ENCODE measurements at places on chromosomes 1 and 21. TPM values are rescaled to one million over a fixed set of nuclear protein-coding genes. Genes with fewer than 3 reads are reported as not detected.

GRCh38 chr1:187977298-187977697, 1148.5 kb downstream of the PLA2G4A start:
- no peaks in the 10 kb centered on the region for H3K4me1 ChIP-seq
- no peaks in the 10 kb centered on the region for H3K27me3 ChIP-seq
- H3K4me3 ChIP-seq, result no peak overlapping the region

CATSPERE gene
- total RNA-seq, result 1.8 TPM

DNA sequence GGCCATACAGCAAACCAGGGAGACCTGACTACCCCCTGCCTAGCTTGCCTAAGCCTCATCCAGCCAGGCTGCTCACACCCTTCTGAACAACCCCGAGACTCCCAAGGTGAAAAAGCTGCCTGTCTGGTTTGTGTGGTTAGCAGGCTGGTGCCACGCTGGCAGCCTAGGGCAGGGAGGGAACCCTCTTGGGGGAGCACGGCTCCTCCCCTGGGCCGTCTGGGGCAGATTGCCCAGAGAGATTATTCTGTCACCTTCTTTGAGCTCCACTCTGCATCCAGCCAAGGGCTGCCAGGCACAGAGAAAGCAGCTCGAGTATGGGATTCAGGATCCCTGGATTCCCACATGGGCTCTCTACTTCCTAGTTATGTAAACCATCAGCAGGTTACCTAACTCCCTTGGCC, 27.5 kb upstream of the TCEA3 start:
- peak overlapping the region; percentile 58 for H3K27ac ChIP-seq
- no peak for DNase-seq
- H3K4me3 ChIP-seq, result no peak overlapping the region
- no peaks in the 10 kb centered on the region for H3K27me3 ChIP-seq

TRPM2 gene
- total RNA-seq, result 0.36 TPM

SELP gene
- not detected for total RNA-seq

DNA sequence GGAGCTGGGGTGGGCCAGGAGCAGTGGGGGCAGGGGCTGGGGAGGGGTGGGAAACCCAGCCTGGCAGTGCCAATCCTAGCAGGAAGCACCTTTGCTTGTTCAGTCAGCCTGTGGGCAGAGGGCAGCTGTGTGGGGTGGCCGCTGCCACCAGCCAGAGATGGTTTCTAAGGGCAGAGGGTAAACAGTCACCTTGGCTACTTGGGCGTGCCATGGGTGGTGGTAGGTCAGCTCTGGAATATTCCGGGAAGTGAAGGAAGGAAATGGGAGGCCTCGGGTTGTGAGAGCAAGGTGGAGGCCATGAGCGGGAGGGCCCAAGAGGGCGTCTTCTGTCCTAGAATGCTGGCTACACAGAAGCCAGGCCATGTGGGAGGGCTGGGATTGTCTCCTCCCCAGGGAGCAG, 20.7 kb upstream of the WNT4 start:
- H3K27me3 ChIP-seq, result peaks cover 2% of the 10 kb centered on the region
- H3K4me1 ChIP-seq, result no peaks in the 10 kb centered on the region
- DNase-seq, result peak; percentile 39
- no peak overlapping the region for H3K4me3 ChIP-seq

DNA sequence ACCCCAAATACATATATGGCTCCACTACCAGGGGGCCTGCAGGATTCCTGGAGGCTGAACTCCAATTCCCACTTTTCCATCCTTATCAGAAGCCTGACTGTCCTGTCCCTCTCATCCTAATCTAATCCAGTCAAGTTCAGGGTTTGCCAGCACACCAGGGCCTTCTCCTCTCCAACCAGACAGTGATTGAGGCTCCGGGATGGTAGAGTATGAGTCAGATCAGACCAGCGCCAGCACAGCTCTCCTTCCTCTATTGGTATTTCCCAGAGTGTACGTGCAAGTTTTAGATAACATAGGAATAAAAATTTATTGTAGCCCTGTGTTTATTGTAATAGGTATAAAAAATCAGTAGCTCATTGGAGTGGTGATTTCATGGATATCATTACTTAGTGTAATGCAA, 24.5 kb upstream of the RCSD1 start:
- no peak overlapping the region for H3K4me3 ChIP-seq
- H3K4me1 ChIP-seq, result no peaks in the 10 kb centered on the region
- H3K36me3 ChIP-seq, result no peaks in the 10 kb centered on the region
- no peaks in the 10 kb centered on the region for H3K27me3 ChIP-seq
- no peak overlapping the region for H3K27ac ChIP-seq

DNA sequence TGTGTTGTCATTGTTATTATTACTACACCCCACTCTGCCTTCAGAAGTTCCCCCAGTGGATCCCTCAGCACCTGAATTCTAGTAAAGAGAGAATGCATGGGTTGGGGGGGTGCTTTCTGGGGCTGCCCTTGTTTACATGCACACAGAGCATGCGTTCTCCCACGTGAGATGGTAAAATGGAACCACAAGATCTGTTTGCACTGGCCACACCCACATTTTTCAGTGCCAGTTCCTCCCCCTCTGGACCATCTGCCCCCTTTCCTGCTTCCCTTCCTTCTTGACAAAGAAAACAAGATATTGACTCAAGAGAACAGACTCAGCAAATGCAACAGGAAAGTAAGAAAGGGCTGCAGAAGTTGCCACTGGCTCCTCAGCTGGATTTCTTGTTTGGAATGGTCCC, 8.9 kb downstream of the SLC6A17 start:
- H3K36me3 ChIP-seq, result no peaks in the 10 kb centered on the region
- no peak overlapping the region for H3K4me3 ChIP-seq
- H3K27ac ChIP-seq, result no peak overlapping the region
- no peaks in the 10 kb centered on the region for H3K4me1 ChIP-seq
- DNase-seq, result no peak

- H3K27ac ChIP-seq, result no peak overlapping the region
- no peaks in the 10 kb centered on the region for H3K36me3 ChIP-seq
- no peaks in the 10 kb centered on the region for H3K27me3 ChIP-seq
- H3K4me1 ChIP-seq, result no peaks in the 10 kb centered on the region
- peak; percentile 49 for DNase-seq
- no peak overlapping the region for H3K4me3 ChIP-seq
These were observed 604.7 kb downstream of the PTPRC start for GRCh38 chr1:199243423-199244061.

GBP6 gene
- not detected for total RNA-seq

FMO1 gene
- total RNA-seq, result not detected

DNA sequence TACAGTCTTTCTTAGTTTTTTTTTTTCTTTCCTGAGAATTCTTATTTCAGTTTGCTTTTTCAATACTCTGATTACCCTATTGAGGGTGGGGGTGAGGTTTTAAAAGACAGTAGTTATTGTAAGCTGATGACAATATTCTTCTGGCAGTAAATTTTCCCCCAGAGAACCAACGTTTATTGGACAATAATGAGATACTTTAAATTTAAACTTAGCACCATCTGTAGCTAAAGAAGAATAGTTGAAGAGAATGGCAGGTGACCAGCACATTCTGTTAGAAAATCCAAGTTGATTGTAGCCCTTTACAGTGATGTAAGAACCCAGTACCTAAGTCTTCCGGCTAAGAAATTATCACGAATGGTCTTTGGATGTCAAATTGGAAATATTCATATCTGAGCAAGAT, 364.6 kb upstream of the LYPLAL1 start:
- no peaks in the 10 kb centered on the region for H3K27me3 ChIP-seq
- H3K27ac ChIP-seq, result peak overlapping the region; percentile 4
- no peaks in the 10 kb centered on the region for H3K36me3 ChIP-seq
- no peak for DNase-seq

DNA sequence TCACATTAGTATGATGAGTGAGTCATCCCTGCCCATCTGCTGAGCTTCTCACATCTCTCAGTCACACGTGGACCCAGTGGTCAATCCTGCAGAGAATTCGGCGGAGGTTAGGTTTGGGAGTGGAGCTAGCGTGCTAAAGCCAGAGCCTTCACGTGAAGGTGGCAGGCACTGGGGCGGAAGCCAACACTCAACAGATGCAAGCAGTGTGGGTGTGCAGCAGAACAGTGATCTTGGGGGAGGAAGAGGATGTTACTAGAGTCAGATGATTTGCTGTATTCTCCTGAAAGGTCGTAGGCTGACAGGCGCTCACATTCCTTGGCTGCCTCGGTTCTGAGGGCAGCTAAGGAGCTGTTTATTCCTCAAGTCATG, 6.7 kb downstream of the C1orf115 start:
- H3K36me3 ChIP-seq, result no peaks in the 10 kb centered on the region
- no peak overlapping the region for H3K27ac ChIP-seq
- H3K4me3 ChIP-seq, result no peak overlapping the region
- H3K4me1 ChIP-seq, result no peaks in the 10 kb centered on the region
- H3K27me3 ChIP-seq, result peaks cover 24% of the 10 kb centered on the region
- peak; percentile 82 for DNase-seq

GRCh38 chr1:39898648-39899603, 2.8 kb downstream of the MYCL start:
- peaks cover 25% of the 10 kb centered on the region for H3K4me1 ChIP-seq
- no peaks in the 10 kb centered on the region for H3K36me3 ChIP-seq
- H3K27ac ChIP-seq, result no peak overlapping the region
- DNase-seq, result peak; percentile 81

- H3K4me3 ChIP-seq, result no peak overlapping the region
- H3K4me1 ChIP-seq, result no peaks in the 10 kb centered on the region
- DNase-seq, result no peak
- H3K27ac ChIP-seq, result no peak overlapping the region
- no peaks in the 10 kb centered on the region for H3K36me3 ChIP-seq
- peaks cover 57% of the 10 kb centered on the region for H3K27me3 ChIP-seq
These were observed 65.8 kb upstream of the VAMP3 start for GRCh38 chr1:7705048-7705907.

GRCh38 chr1:225754940-225755641, 22.5 kb upstream of the SRP9 start:
- no peaks in the 10 kb centered on the region for H3K36me3 ChIP-seq
- no peak overlapping the region for H3K4me3 ChIP-seq
- H3K27ac ChIP-seq, result peak overlapping the region; percentile 86
- H3K27me3 ChIP-seq, result no peaks in the 10 kb centered on the region

DNA sequence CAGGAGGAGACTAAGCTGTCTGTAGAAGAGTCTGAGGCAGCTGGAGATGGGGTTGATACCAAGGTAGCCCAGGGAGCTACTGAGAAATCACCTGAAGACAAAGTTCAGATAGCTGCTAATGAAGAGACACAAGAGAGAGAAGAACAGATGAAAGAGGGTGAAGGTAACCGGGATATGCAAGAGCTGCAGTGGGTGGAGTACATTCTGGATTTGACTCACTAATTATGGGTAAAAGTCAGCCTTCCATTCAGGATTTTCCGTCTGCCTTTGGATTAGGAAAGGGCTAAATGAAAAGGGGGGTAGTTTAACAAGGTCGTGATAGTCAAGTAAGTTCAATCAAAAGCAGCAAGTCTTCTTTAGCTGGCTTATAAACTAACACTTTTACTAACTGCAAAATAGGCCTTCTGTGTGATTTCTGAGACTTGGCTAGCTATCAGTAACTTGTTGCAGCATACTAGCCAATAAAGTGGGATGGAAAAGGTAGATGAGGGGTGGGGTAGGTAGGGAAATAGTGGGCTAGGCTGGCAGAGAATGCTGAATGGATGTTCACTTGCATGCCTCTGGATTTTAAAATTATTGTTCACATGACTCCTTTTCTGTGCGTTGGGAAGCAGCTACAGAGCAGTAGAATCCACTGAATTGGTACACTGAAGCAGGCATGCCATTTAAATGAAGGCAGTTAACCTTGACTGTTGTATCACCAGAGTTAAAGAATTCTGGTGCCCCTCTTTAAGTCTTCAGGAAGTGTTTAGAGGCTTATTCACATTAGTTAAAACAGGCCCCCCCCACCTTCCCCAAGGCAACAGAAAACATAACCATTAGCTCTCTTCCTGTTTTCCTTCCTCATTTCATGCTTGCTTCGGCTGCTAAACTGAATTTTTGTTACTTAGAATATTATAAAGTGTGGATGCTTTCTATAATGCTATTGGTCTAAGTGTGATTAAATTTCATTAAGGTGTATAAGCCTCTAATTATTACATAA, 15.4 kb downstream of the CCDC17 start:
- H3K27ac ChIP-seq, result no peak overlapping the region
- no peaks in the 10 kb centered on the region for H3K4me1 ChIP-seq
- H3K4me3 ChIP-seq, result no peak overlapping the region
- peaks cover 53% of the 10 kb centered on the region for H3K36me3 ChIP-seq
- no peak for DNase-seq

DNA sequence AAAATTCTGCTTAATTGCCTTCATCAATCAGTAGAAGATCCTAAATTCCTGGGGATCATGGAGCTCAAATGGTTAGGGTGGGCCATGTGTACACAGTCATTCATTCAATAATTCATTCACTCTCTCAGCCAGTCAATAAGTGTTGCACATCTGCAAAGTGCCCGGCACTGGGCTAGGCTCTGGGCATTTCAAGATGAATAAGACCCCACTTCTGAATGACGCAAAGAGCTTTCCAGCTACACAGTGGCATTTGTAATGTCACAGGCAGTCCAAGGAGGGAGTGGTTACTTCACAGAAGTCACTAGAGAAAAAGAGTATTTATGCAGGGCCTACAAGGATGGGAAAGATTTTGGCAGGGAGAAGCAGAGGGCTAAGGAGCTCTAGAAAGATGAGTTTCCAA, 93.2 kb downstream of the KCNJ15 start:
- peak overlapping the region; percentile 97 for H3K27ac ChIP-seq
- peaks cover 40% of the 10 kb centered on the region for H3K4me1 ChIP-seq
- peak; percentile 3 for DNase-seq

NBPF26 gene
- 40.7 TPM for total RNA-seq

FCMR gene
- total RNA-seq, result 0.29 TPM

DNA sequence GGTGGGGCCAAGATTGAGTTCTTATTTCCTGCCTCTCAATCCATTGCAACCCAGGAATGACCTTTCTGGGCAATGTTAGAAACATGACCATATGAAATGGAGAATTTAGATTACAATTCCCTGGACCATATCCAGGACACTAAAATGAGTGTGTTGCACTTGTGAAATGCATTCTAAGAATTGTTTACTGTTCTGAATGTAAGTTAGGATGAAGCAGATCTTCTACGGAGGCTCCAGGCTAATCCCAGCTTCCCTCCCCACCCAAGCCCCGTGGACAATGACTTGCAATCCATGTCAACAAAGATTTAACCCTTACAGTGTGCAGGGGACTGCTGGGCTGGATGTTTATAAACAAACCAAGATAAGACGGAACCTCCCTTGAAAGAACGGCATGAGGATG, 31.7 kb upstream of the HAO2 start:
- no peaks in the 10 kb centered on the region for H3K36me3 ChIP-seq
- no peak overlapping the region for H3K27ac ChIP-seq
- H3K4me3 ChIP-seq, result no peak overlapping the region
- no peak for DNase-seq
- peaks cover 9% of the 10 kb centered on the region for H3K27me3 ChIP-seq

CD101 gene
- under 0.01 TPM for total RNA-seq

Data from osteoblast (primary cell).